ENCODE measurements at places on chromosomes 12 and 14.
A peak's percentile ranks its signal among the peaks of the same experiment; 100 is the strongest.

GRCh38 chr12:45745861-45746277 lies 16.4 kb downstream of the ARID2 start:
- DNase-seq: no peak

DNA sequence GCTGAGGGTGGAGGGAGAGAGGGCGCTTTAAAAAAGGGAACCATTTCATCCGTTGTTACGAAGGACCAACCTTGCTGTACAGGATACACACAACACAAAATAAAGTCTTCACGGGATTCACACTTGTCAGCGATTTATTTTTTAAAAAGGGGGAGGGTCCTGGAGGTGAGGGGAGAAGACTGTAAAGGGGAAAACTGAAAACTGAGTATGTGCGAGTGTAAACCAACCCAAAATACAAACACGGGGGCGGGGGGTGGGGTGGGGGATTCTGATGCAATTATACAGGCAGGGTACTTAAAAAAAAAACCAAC lies 499 bp upstream of the PRKAG1 start:
- no peak for DNase-seq

GRCh38 chr14:33693237-33693636 lies 257.6 kb downstream of the EGLN3 start:
- DNase-seq: no peak

DNA sequence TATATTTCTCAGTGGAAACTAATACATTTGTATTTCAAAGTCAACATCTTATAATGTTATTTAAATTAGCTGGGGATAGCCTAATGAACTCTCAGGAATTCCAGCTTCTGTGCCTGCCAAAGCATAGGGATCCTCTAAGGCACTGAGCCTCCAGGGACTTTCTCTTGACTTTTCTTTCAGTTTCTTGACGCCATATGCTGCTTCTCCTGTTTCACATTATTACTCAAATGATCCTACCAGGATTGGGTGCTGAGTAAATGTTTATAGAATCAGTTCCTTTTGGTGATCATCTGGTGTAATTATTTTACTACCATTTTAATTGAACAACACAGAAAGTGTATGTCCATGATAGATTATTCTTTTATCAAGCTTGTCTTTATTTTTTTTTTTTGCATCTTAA lies 7.9 kb downstream of the METTL25 start:
- DNase-seq: no peak

GRCh38 chr12:101802486-101802885 lies 28.3 kb downstream of the GNPTAB start:
- no peak for DNase-seq

DNA sequence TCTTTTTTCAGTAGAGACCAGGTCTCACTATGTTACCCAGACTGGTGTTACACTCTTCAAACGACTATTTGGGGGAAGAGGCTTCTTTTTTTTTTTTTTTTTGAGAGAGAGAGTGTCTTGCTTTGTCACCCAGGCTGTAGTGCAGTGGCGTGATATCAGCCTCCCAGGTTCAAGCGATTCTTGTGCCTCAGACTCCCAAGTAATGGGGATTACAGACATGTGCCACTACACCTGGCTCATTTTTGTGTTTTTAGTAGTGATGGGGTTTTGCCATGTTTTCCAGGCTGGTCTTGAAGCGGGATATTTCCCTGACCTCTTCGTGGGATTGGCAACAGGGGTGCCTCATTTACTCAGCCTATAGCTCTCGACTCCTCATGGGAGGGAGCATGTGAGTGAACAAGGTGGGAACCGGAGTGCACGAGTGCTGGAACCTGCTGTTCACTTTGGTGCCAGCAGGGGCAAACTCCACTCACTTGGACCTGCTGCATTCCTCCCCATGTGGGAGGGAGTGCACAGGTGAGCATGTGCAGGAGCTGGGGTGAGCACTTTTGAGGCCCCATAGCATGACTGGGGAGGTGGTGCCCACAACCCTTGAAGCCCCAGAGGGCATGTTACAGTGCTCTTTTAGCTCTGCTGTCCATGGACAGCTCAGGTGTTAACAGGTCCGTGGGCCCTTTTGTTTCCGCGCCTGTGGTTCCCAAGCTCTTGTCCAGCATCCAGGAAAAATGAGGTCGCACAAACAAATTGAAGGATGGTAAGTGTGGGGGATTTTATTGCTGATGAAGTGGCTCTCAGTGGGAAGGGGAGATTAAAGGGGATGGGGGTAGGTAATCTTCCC lies 79.1 kb upstream of the HECTD1 start:
- DNase-seq: no peak

- DNase-seq: no peak
Measured at GRCh38 chr12:50016501-50017475, 8.5 kb downstream of the RACGAP1 start.

GRCh38 chr14:51518280-51518679 lies 133.4 kb upstream of the FRMD6 start:
- no peak for DNase-seq

GRCh38 chr12:128068211-128068610 lies 198.8 kb upstream of the TMEM132C start:
- no peak for DNase-seq

DNA sequence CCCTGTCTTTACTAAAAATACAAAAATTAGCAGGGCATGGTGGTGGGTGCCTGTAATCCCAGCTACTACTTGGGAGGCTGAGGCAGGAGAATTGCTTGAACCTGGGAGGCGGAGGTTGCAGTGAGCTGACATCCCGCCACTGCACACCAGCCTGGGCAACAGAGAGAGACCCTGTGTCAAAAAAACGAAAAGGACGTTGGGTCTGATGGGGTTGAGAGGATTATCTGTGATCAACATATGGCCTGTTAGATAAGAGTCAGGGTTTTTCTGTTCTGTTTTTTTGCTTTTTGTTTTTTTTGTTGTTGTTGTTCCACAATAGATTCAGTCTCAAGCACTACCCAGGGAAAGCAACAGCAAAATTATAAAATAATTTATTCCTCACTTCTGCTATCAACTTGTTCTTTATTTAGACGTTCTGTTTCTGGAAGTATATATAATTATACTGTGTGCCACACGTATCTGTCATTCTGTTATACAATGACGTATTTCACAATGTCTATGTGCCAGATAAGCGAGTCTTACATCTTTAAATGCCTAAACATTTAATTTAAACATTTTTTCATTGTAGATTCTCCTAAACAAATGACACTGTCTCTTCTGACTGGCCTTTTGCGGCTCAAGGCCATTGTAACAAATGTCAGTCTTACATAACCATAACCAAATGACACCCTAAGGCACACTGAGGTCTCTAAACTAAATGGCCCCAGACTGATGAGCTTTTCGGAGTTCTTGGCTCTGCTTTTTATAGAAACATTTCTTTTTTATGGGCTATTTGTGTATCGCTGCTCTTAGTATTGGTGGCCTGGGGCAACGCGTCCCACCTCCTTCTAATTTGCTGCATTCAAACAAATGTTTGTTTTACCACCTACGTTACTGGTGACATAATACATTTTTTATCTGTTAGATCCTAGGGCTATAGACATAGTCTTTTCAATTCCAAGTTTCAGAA lies 7.2 kb upstream of the P2RX4 start:
- DNase-seq: no peak

GRCh38 chr12:49505672-49506071 lies 33.2 kb upstream of the KCNH3 start:
- DNase-seq: no peak

GRCh38 chr14:73180385-73180805 lies 44.1 kb downstream of the PSEN1 start:
- DNase-seq: no peak

- DNase-seq: no peak
Measured at GRCh38 chr14:57833323-57833722, 32.6 kb downstream of the SLC35F4 start.

DNA sequence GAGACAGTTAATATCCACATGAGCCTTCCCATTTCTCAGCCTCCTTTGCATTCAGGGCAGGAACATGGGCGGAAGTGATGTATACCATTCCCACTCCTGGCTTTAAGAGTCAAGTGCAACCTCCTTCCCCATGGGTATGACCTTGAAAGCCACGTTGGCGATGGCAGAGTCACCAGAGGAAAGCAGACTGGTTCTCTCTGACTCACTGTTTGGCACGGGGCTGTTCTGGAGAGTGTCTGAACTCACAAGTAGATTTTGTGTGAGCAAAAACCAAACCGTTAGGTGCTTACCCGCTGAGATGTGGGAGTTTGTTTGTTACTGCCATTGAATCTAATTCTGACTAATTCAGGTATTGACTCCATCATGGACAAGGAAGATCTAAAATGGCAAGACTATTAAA lies 36.7 kb upstream of the PZP start:
- DNase-seq: no peak

DNA sequence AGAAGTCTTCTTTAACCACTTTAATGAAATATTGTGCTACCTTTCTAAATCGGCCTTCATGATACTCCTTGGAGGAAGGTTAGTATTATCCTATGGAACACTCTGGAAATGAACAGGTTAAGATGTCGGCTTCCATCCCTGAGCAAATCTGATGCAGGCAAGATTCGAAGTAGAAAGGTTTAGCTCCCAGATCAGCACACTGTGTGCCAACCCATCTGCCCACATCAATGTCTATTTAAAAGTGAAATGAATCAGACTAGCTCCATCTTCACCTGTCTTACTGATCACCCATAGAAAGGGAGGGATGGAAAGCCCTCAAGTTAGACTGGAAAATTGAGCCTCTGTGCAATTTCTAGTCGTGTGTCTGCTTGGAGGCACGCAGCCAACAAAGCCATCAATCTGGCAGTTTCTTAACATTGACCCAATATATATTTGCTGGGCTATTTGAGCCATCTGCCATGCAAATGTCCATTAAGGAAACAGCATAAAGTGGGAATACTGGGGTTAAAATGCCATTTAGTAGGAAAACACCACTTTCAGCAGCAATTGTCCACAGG lies 506.1 kb downstream of the RMST start:
- no peak for DNase-seq

DNA sequence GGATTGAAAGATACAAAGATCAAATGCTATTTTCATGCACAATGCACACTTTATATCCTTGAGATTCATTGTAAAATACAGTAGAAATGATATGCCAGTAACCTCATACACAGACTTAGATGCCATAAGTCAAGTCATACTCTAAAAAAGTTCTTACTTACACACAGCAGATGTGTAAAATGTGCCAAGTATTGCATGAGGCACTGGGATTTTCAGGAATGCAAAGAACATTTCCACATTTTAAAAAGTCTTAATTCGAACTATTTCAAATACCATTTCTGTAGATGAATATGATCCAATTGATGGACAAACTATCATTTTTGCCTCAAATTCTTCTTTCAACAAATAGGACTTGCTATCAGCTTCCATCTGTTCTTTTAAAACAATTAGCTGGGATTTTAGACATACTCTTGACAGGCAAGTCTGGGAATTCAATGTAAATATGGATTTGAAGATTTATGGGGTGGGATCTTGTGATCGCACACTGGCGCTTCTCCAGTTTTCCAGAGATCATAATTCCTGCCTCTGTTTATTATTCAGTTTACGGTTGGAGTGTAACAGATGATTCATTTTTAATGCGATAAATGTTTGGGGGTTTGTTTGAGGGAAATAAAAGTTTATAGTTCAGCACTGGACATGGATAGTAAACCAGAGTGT lies 183.8 kb downstream of the PAX9 start:
- no peak for DNase-seq

GRCh38 chr12:62763312-62763711 lies 171.6 kb downstream of the PPM1H start:
- DNase-seq: no peak

GRCh38 chr12:108307006-108307405 lies 32.1 kb downstream of the CMKLR1 start:
- DNase-seq: no peak

GRCh38 chr12:129381715-129382114 lies 522.1 kb downstream of the TMEM132D start:
- DNase-seq: no peak

GRCh38 chr12:105933671-105934665 lies 204.8 kb downstream of the NUAK1 start:
- DNase-seq: no peak

DNA sequence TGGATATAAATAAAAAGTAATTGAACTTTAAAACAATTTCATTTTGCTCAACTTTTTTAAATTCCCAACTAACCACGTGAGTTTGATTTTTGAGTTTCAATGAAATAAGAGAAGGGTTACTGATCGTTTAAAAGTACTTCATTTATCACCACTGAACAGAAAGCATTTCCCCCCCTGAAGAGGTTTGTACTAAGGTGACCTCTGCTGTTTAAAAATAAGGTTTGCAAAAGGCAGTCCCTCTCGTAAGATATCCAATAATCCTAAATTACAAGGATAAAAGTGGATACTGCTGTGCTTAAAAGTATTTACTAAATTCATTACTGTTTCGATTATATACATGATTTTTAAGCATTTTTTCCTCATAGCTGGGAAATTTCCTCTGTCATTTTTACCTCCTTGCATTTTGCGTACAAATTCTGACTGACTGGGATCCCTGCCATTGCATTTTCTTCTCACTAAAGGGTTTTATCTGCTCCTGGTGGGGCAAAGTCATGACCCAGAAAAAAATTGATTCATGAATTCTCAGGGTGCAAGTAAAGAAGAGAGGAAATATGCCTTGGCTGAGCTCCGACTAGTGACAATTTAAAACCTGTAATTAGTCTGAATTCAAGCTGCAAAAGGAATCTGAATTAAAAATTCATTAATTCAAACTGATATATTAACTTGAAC lies 463.8 kb downstream of the PRKD1 start:
- DNase-seq: peak; percentile 24

- DNase-seq: no peak
Measured at GRCh38 chr12:452667-453210, 7.0 kb upstream of the B4GALNT3 start.

DNA sequence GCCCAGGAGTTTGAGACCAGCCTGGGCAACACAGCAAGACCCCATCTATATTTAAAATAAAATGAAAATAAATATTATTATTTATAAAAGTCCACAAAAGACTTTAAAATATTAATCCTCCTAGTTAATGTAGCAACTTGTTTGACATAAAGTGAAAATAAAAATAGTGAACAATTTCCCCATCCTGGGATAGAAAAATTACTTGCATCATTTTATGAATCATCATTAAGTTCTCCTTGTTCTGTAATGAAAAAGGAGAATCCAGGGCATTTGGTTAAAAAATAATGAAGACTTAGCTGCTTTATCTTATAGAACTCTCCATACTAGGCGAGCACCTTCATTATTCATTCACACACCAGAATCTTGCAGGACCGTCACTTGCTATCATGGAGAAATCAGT lies 66.1 kb downstream of the ELK3 start:
- no peak for DNase-seq

DNA sequence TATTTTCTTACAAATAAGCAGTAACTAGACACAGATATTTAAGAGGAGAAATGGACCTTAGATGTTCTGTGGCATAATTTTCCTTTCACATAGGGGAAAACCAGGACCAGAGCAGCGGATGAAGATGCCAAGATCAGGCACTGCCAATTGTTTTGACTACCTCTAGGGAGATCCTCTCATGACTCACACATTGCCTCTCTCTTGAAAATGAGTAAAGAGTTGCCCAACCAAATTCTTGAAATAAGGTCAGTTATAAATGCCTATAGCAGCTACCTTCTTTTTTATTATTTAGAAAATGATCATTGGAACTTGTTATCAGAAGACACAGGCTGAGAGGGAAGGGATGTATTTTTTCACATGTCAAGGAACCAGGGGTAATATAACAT lies 263.4 kb upstream of the PLEKHG7 start:
- DNase-seq: no peak

All from SHP77 treated with DMSO at 0.1 percent for 48 hours (cell line).